ENCODE measurements at places on chromosomes 7 and 10.

DNA sequence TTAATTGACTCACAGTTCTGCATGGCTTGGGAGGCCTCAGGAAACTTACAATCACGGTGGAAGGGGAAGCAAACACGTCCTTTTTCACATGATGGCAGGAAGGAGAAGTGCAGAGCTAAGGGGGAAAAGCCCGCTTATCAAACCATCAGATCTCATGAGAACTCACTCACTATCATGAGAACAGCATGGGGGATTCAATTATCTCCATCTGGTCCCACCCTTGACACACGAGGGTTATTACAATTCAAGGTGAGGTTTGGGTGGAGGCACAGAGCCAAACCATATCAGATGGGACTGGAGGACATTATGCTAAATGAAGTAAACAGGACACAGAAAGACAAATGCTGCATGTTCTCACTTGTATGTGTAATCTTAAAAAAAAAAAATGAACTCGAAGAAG is 141.4 kb upstream of the HABP2 start:
- no peak for DNase-seq

DNA sequence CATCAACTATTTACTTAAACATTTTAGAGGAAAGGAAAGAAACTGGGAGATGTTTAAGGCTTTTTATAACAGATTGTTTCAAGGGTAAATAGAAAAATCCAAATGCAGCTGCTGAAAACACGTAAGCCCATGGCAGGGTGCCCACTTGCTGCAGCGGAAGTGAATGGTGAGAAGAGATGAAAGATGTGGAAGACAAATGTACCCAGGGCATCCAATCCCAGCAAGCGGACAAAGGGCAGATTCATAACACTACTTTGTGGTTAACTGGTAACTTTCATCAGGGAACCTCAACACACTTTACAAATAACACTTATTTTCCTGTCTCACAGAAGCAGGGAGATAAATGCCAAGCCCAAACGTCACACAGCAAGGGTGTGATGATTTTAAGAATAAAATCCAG is 358.4 kb downstream of the KCNMA1 start:
- peak; percentile 43 for DNase-seq

DNA sequence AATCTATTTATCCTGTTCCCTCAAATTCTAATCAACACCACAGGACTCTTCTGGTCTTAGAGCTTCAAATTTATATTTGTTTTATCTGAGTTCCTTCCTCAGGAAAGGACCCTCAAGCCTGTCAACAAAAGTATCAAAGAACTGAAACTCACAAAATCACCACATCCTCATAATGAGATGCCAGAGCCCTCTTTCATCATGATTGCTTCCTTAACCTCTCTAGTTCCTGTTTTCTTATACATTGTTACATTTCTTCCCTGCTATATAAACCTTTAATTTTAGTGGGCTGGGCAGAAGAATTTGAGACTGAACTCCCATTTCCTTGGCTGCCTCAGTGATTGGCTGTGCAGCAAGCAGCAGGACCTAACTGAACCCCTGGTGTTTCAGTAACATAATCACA is 189.7 kb downstream of the ZNF248 start:
- no peak for DNase-seq

GRCh38 chr10:126314863-126315493 is 73.3 kb downstream of the ADAM12 start:
- DNase-seq: no peak

GRCh38 chr7:99784007-99784406 is at the start of gene CYP3A4:
CYP3A4 (minus strand) TSS chr7:99784184; CDS start chr7:99784081, 103 bp downstream.
- no peak for DNase-seq

- DNase-seq: no peak
These were observed 124.1 kb upstream of the HPS1 start for GRCh38 chr10:98570834-98571233.
